ENCODE measurements at places on chromosomes 7 and 10.

DNA sequence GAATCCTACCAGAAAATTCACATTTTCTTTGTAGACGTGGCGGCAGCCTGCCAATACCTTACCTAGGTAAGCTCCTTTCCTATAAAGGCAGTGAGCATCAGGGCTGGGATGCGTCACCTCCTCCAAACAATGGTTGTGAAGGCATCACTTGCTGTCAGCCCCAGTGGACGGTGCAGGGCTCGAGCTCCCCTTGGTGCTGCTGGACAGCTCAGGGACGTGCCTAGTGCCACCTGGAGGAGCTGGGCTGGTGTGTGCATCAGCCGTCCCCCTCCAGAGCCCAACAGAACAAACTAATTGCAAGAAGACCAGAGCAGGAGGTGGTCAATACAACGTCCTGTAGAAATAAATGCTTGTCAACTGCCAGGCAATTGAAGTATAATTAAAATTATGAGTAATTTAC lies 517.5 kb upstream of the FOXK1 start:
- DNase-seq = no peak

- peak; percentile 15 for DNase-seq
Measured at GRCh38 chr10:133127291-133128125, 32.5 kb upstream of the KNDC1 start.

- no peak for DNase-seq
Measured at GRCh38 chr7:48140001-48140681, 31.1 kb upstream of the ABCA13 start.

GRCh38 chr10:23294638-23295247 lies 49.9 kb downstream of the C10orf67 start:
- DNase-seq = no peak

- no peak for DNase-seq
Measured at GRCh38 chr7:127417346-127417745, 24.8 kb upstream of the ZNF800 start.

- no peak for DNase-seq
Measured at GRCh38 chr7:150981644-150982043, 3.5 kb upstream of the KCNH2 start.

GRCh38 chr7:125568799-125569198 lies 639.2 kb upstream of the POT1 start:
- DNase-seq = no peak
